Endothelial cell (in vitro differentiated cells): ENCODE measurements at places on chromosomes 5 and 9.

GRCh38 chr5:137148655-137149054 is 350.5 kb downstream of the SPOCK1 start:
- H3K36me3 ChIP-seq: no peaks in the 10 kb centered on the region
- DNase-seq: no peak
- H3K27me3 ChIP-seq: peaks cover 4% of the 10 kb centered on the region
- H3K4me1 ChIP-seq: peaks cover 11% of the 10 kb centered on the region
- no peak overlapping the region for H3K4me3 ChIP-seq

DNA sequence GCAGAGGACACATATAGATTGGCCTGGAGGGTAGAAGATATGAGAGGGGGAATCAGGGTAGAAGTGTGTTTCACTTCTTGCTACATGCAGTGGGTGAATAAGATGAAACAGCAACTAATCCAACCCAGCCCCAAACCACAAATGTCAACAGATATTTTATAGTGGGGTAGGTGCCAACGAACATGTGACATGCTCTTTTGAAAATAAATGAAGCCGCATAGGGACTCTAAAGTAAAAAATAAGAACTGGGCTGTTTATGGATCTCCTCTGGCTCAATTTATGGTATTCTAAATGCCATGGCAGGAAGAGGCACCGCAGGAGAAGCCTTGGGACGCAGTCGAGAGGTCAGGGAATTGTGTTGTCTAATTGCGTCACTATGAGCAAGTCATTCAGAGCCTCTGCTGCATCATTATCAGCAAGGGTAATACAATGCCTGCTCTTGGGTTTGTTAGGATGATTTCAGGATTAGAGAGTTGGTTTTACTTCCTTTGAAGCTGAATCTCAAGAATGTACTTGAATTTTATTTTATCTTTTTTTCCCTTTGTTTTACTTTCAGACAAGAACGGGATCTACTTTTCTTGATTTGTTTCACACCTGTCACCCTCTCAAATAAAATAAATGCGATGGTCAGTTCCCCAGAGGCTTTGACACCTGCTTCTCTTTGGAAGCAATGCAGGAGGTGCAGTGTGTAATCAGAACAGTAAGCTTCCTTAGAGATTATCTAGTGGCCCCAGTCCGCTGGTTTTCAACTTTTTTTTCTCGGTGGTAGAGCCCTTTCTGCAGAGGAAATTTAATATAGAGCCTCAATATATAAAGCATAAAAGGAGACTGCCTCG is 375.6 kb upstream of the CLINT1 start:
- no peaks in the 10 kb centered on the region for H3K36me3 ChIP-seq
- no peak overlapping the region for H3K4me3 ChIP-seq
- H3K27ac ChIP-seq: no peak overlapping the region
- no peak for DNase-seq
- no peaks in the 10 kb centered on the region for H3K4me1 ChIP-seq
- H3K27me3 ChIP-seq: no peaks in the 10 kb centered on the region

DNA sequence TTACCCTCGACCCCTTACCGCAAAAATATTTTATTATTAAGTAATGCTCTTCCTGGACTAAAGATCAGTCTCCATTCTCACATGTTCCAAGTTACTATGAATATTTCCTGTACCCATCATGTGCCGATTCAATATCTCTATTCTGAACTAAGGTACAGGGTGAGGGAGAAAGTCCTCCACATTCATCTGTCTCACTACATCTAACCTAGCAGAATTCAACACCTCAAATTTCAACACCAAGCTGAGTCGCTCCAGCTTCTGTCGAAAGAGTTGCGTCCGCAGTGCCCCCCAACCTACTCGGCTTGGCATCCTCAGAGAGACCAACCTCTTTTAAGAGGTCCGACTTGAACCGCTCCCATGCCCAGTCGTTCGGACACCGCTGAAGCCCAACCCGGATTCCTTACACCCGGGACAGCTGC is 1.0 kb downstream of the CERT1 start:
- H3K36me3 ChIP-seq: peaks cover 8% of the 10 kb centered on the region
- peak overlapping the region; percentile 97 for H3K4me3 ChIP-seq
- H3K4me1 ChIP-seq: peaks cover 18% of the 10 kb centered on the region
- H3K27ac ChIP-seq: peak overlapping the region; percentile 9

- H3K4me3 ChIP-seq: no peak overlapping the region
- peaks cover 12% of the 10 kb centered on the region for H3K27me3 ChIP-seq
- DNase-seq: no peak
Observed at GRCh38 chr5:135009736-135010501, 24.1 kb downstream of the PITX1 start.

DNA sequence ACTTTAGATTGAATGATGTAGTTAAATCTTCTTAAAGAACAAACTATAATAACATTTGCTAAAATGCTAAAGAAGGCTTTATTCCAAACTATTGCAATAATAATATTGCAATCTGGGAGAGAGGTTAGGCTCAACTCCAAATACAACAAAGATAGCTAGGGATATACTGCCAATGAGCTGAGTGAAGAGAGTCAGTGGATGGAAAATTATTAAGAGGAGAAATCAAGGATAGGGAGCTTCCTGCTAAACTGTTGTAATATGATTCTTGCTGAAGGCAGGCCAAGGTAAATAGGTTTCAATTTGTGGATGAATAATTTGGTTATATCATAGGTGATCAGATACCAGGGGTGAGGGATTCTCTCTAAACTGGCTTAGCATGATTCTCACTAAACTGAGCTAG is 1651.5 kb downstream of the EFNA5 start:
- H3K36me3 ChIP-seq: no peaks in the 10 kb centered on the region
- no peaks in the 10 kb centered on the region for H3K4me1 ChIP-seq
- H3K27ac ChIP-seq: no peak overlapping the region
- no peak overlapping the region for H3K4me3 ChIP-seq
- DNase-seq: no peak

DNA sequence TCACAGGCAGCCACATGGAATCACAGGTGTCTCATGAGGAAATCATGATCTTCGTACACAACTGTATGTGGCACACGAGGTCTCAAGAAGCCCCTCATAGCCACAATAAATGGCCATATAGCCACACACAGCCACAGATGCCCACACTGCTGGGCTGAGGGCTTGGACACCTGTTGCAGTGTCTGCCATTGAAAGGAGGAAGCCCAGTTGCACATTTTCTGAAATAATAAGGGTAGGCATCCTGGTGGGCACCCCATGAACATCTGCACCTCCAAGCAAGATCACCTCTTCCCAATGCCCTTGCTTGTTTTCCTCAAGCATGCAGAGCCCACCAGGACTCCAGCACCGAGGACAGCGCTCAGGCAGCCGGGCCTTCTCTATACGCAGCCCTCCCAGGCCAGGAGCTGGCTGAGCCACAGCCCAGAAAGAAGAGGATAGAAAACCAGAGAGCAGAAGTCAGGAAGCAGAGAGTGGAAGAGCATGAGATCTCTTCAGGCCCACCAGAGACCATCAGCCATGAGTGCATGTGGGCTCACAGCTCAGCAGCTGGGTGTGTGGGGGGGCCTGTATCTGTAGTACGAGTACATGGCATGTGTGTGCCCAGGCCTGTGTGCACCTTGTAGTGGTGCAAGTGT is 1.0 kb upstream of the ACSL6 start:
- peak; percentile 92 for DNase-seq
- peaks cover 12% of the 10 kb centered on the region for H3K4me1 ChIP-seq
- no peaks in the 10 kb centered on the region for H3K36me3 ChIP-seq
- peaks cover 17% of the 10 kb centered on the region for H3K27me3 ChIP-seq
- no peak overlapping the region for H3K27ac ChIP-seq
- peak overlapping the region; percentile 25 for H3K4me3 ChIP-seq

GRCh38 chr5:102971676-102972293 is 148.2 kb downstream of the GIN1 start:
- no peak for DNase-seq
- no peaks in the 10 kb centered on the region for H3K4me1 ChIP-seq
- H3K27me3 ChIP-seq: no peaks in the 10 kb centered on the region
- H3K4me3 ChIP-seq: no peak overlapping the region
- H3K27ac ChIP-seq: no peak overlapping the region

DNA sequence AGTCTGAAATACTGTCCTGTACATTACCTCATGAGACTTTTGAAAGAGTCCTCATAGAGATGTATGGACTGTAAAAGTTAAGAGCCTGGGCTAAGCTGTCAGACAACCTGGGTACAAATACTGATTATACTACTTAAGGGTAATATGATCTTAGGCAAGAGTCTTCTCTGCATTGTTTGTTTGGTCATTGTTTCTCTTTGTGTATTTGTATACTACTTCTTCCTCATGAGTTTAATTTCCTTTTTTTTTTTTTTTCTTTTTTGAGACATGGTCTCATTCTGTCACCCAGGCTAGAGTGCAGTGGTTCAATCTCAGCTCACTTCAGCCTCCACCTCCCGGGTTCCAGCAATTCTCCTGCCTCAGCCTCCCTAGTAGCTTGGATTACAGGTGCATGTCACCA is 2.6 kb upstream of the PFDN1 start:
- H3K36me3 ChIP-seq: no peaks in the 10 kb centered on the region
- peaks cover 15% of the 10 kb centered on the region for H3K4me1 ChIP-seq
- DNase-seq: no peak
- peaks cover 3% of the 10 kb centered on the region for H3K27me3 ChIP-seq
- H3K27ac ChIP-seq: no peak overlapping the region

DNA sequence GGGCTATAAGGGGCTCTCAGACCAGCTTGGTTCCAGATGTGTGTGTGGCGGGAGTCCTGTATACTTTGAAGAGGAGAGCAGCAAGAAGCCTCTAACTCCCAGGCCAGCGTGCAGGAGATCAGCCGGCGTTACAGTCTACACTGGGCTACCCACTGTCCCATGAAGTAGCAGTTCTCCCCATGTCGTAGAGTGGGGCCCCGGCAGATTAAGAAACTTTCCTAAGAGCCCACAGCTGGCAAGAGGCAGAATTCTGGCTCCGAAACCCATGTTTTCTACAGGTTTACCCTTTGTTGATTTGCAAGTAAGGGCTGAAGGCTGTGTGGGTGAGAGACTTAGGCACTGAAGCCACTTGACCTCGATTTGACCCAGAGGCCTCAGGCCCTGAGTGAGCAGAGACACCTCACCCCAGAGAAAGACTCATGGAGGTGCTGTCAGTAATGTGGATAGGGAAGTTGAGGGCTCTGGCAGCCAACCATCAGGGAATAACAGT is 881 bp upstream of the B4GALT1 start:
- H3K4me1 ChIP-seq: peaks cover 64% of the 10 kb centered on the region
- no peak overlapping the region for H3K27ac ChIP-seq
- H3K36me3 ChIP-seq: peaks cover 8% of the 10 kb centered on the region
- H3K27me3 ChIP-seq: peaks cover 20% of the 10 kb centered on the region
- H3K4me3 ChIP-seq: peak overlapping the region; percentile 82

DNA sequence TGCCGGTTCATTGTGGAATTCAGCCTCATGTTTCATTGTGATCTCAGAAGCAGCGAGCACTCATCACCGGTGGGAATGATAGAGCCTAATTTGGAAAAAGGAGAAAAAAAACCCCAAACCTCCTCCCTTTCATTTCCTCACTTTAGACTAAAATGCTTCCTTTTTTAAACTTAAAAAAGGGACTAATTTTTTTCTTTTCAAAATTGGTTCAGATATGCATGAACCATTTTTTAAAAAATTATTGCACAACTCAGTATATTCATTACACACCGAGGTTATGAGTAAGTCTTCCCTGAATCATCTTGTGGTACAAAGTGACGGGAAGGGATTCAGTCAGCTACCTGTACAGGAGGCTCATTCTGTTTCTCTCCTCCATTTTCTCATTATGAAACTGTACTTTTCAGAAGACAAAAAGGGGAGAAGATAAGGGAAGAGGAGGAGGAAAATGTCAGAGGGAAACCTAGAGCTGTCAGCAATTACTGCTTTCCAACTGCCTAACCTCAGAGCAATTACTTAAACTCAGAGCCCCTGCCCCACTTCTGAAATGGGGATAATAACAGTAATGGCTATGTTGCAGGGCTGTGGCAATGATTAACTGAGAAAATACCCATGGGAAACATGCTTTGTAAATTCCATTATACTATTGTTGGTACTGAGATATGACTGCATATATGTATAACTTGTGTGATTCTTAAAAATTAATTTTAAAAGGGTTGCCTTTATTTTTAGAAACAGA is 24.0 kb downstream of the GALNT10 start:
- peaks cover 2% of the 10 kb centered on the region for H3K27me3 ChIP-seq
- peaks cover 4% of the 10 kb centered on the region for H3K36me3 ChIP-seq
- DNase-seq: no peak

- H3K27me3 ChIP-seq: no peaks in the 10 kb centered on the region
- no peak for DNase-seq
- no peaks in the 10 kb centered on the region for H3K36me3 ChIP-seq
- no peak overlapping the region for H3K27ac ChIP-seq
- no peak overlapping the region for H3K4me3 ChIP-seq
- no peaks in the 10 kb centered on the region for H3K4me1 ChIP-seq
Observed at GRCh38 chr5:37005946-37006540, 129.5 kb downstream of the NIPBL start.

GRCh38 chr5:42666869-42667268 is 89.7 kb upstream of the CCDC152 start:
- no peak overlapping the region for H3K27ac ChIP-seq
- H3K27me3 ChIP-seq: no peaks in the 10 kb centered on the region
- no peaks in the 10 kb centered on the region for H3K4me1 ChIP-seq
- H3K4me3 ChIP-seq: no peak overlapping the region
- H3K36me3 ChIP-seq: no peaks in the 10 kb centered on the region
- no peak for DNase-seq

GRCh38 chr9:134136118-134136995 is 475 bp downstream of the WDR5 start:
- H3K4me3 ChIP-seq: peak overlapping the region; percentile 94
- H3K27ac ChIP-seq: no peak overlapping the region
- DNase-seq: peak; percentile 21
- H3K4me1 ChIP-seq: peaks cover 17% of the 10 kb centered on the region

- peaks cover 10% of the 10 kb centered on the region for H3K36me3 ChIP-seq
- H3K4me1 ChIP-seq: peaks cover 11% of the 10 kb centered on the region
- H3K27me3 ChIP-seq: no peaks in the 10 kb centered on the region
- H3K27ac ChIP-seq: peak overlapping the region; percentile 3
- no peak for DNase-seq
Observed at GRCh38 chr5:131747180-131748105, 49.4 kb downstream of the FNIP1 start.
